ENCODE measurements at places on chromosomes 1 and 21.

- DNase-seq, result no peak
These were observed 28.5 kb downstream of the KCND3 start for GRCh38 chr1:111961016-111961415.

DNA sequence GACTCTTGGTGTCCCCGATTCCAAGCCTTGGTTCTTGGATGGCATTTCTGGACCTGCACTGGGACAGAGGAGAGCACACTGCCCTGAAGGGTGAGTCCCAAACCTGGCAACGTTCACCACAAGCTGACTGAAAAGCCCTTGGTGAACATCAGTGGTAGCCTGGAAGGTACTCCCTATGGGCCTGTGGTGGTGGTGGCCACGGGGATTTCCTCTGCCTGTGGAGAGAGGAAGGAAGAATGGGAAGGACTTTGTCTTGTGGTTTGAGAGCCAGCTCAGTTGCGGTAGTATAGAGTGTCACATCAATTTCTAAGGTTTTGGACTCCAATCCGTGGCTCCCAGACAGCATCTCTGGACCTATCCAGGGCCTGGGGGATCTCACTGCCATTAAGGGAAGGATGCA, 50.7 kb downstream of the DNAH14 start:
- no peak for DNase-seq

DNA sequence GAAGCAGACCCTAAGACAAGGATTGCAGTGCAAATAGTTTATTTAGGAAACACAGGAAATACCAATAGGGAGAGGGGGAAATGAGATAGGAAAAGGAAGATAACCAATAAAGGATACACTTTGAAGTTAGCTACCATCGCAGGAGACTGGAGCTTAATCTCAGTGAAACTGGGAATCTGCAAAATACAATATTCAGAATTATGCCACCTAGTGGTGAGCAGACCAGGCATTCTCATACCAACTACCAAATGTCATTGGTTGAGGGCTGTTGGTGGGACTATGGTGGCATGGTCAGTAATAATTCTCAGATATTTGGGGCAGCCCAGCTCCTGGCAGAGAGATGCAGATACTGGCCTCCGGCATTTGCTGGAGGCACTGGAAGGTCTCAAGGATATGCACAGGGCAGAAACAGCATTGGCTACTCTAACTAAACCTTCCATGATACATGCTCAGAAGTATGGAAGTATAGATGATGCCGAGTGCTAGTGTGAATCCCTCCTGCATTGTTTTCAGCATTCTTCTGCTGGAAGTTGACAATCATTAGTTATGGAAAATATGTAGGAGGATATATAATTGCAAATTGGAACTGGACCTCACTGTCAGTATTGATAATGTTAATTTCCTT, 11.8 kb upstream of the ZFP69B start:
- no peak for DNase-seq

GRCh38 chr1:15992582-15993500, 11.2 kb upstream of the SRARP start:
- no peak for DNase-seq

GRCh38 chr1:84873366-84873765, 19.6 kb downstream of the LPAR3 start:
- DNase-seq, result no peak

GRCh38 chr1:235207209-235207565, 46.1 kb upstream of the RBM34 start:
- DNase-seq, result no peak

DNA sequence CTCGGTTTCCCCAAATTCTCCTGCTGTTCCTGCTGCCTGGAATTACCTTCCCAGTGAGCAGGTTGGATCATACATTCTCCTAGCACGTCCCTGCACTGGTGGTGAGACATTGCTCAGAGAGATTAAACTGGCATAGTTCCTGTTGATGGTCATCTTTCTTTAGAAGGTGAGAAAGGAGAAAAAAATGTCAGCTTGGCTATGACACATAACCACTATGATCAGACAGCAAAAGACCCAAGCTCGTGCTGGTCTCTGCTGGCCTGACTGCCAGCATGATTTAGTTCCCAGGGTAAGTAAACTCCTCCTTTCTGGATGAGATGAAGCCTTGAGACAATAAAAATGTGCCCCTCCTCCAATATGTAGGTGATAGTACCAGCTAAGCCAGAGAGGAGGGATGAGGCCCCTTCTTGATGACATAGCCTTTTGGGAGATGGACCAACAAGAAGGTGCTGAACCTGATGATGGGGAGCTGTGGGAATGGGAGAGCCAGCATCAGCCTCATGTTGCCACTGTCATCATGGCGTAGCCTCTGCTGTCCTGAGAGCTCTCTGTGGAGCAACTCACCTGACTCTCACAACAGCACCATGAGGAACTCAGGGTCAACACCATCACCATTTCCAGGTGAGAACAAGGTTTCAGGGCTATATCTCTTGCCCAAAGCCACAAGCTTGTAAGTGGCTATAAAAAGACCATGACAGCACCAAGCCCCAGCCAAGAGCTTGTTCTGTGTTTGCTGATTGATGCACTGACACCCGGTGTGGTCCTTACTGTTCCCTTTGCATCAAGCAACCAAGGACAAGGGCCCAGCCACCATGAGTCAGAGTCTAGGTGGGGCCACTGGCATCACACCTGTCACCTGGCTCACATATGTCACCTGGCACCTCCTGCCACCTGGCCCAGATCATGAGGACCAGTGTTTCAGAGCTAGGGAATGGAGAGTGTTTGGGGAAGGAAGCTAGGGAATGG, 200.0 kb downstream of the MATN1 start:
- DNase-seq, result no peak

GRCh38 chr1:212814537-212815334, 23.0 kb downstream of the TATDN3 start:
- peak; percentile 1 for DNase-seq

- no peak for DNase-seq
These were observed 5.2 kb upstream of the NGF start for GRCh38 chr1:115343200-115343737.

DNA sequence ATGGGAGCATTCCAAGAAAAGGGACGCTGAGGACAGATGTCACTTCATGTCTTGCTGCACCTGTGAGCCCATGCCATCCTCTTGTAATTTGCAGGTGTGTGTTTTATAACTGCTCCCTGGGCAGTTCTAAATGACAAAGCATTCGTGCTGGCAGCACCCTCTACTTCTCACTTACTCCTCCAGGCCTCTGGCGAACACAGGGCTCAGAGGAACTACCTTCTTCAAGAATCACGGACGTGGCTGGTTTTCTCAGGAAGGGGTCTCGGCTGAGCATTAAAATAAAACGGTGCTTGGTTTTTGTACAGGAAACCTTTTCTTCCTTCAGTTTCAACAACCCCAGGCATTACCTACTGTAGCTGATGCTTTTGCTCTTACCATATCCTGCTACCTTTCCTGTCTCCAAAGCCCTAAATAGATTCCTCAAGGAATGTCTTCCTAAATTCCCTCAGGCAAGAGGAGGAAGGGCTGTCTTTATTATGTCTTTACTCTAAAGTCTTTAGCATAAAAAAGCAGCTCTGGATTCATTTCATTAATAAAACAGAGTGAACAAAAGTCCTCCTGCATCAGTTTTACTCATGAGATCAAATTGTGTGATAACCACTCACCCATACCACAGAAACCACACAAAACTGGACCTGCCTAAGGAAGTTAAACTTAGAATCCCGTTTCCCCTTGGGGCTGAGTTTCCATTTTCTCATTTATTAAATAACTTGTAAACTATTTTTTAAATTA, 79.0 kb upstream of the MAP10 start:
- DNase-seq, result no peak

GRCh38 chr1:111283838-111284237, 6.8 kb upstream of the CHIA start:
- no peak for DNase-seq

GRCh38 chr1:18919956-18920355, 17.6 kb upstream of the ALDH4A1 start:
- no peak for DNase-seq

- DNase-seq, result peak; percentile 41
These were observed 103.7 kb upstream of the NFIA start for GRCh38 chr1:60978421-60979357.

- no peak for DNase-seq
These were observed 127.2 kb downstream of the ZSCAN20 start for GRCh38 chr1:33599516-33600115.

- no peak for DNase-seq
These were observed 2.2 kb downstream of the ZC3H12A start for GRCh38 chr1:37476460-37477197.

DNA sequence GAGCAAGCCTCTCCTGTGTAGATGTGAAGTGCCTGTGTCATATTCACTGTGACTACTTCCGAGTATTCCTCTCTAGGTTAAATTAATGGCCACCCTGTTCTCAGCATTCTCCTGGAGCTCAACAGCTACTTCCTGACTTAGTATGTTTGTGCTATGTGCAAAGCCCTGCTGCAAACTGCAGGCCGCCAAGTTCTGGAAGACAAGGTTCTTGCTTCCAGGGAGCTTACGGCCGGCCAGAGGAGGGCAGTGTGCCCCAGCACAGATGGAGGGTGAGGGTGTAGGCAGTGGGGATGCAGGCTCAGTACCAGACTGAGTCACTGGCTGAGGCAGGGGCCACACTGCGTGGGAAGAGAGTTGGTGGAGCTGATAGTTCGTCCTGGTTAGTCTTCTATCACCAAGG, 43.2 kb downstream of the ELK4 start:
- DNase-seq, result no peak

- no peak for DNase-seq
These were observed 415.3 kb upstream of the C1orf87 start for GRCh38 chr1:60488847-60489246.

GRCh38 chr1:109487261-109487660, 3.6 kb downstream of the ATXN7L2 start:
- no peak for DNase-seq

- no peak for DNase-seq
These were observed 3.5 kb downstream of the FUBP1 start for GRCh38 chr1:77975386-77975785.

- no peak for DNase-seq
These were observed 124.8 kb downstream of the AK5 start for GRCh38 chr1:77406661-77407060.

DNA sequence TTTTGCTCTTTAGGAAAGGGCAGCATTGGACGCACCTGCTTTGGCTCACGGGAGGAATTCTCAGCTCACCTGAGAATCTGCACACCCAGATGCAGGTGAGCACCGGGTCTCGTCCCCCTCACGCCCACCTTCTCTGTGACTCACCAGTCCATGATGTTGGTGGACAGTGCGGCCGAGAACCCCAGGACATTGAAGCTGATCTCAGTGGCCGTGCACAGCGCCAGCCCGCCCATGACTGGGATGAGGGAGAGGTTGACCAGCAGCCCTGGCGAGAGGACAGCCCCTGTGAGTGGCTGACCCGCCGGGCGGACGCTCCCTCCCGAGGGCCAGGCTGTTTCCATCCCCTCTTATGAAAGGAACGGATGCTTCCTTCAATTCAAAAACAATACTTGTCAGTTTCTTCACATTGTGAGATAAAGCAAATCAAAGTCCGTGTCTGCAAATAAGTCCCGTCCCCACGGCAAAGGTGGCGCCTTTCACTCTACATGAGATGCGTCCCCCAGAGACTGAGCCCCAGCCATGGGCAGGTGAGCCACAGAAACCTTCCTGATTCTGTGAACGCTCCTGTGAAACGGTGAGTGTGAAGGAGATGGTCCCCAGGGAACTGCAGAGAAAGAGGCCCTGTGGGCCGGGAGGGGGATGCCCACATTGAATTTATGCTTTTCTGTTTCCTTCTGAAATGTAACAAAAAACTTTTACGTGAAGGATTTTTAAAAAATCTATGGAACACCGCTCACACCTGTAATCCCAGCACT, 12.7 kb upstream of the CDK11B start:
- no peak for DNase-seq

Data from NCI-H526 (cell line).